ENCODE measurements at places on chromosomes 6 and 20.

DNA sequence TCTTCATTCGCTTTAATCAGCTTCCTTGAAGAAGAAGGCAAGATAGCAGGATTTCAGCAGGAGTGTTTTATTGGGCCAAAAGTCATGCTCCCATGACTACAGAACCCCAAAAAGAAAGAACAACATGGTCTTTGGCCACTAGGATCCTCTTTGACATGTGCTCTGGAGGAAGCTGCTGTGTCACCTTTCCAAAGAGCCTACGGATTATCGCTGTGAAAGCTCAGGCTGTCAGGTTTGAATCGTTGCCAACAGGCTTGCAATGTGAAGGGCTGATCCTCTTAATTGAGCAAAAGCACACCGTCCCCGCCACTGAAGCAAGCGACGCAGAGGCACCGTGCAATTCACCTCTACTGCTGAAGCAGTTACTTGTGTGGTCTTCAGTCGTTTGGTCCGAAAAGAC, 29.0 kb downstream of the MYLIP start:
- DNase-seq, result no peak

GRCh38 chr20:37384683-37385174, 38.8 kb downstream of the SRC start:
- DNase-seq, result peak; percentile 36

- DNase-seq, result no peak
Measured at GRCh38 chr6:62891065-62891647, 320.1 kb upstream of the FKBP1C start.

DNA sequence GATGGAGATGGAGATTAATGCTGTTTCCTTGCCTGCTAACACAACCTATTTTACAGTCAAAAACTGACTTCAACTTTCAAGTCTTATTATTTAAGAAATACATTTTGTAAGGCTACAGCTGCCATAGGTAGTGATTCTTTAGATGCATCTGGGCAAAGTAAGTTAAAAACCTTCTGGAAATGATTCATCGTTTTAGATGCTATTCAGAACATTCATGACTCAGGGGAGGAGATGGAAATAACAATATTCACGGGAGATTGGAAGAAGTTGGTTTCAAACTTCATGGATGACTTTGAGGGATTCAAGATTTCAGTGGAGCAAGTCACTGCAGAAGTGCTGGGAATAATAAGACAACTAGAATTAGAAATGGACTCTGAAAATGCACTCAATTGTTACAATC, 174.9 kb upstream of the GGTLC1 start:
- no peak for DNase-seq
